Stimulated activated naive CD4-positive, alpha-beta T cell treated with Interleukin-2 at 50 U/mL for 16 hours (primary cell): ENCODE measurements at places on chromosomes 2 and 18.
A peak's percentile ranks its signal among the peaks of the same experiment; 100 is the strongest.

DNA sequence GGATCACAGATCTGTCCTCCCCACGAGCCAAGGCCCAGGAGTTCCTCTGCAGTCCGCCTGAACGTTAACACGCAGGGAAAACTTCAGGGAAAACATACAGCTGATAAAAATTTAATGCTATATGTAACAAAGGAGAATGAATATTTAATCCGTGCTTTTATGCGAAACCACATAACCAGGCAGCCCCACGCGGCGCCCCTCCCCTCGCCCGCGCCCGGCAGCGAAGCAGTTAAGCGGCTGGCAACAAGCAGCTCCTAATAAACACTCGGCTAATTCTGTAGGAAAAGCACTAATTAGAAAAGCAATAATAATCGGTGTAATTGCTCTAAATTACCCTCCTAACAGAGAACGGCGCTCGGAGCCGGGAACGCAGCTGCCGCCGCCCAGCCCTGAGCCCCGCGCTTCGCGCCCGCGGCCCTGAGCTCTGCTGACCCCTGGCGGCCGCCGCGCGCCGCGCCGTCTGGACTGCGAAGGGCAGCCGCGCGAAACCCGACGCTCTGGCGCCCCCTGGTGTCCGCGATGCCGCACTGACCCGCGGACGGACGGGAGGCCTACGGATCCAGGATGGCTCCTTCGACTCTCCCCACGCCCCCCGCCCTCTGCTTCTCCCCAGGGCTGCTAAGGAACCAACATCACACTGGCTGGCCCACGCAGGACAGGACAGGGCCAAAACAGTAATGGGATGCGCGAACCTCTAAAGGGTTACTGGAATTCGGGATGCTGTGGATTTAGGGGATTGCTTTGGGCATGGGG, 181.4 kb downstream of the SMAD2 start:
- peak; percentile 70 for DNase-seq

DNA sequence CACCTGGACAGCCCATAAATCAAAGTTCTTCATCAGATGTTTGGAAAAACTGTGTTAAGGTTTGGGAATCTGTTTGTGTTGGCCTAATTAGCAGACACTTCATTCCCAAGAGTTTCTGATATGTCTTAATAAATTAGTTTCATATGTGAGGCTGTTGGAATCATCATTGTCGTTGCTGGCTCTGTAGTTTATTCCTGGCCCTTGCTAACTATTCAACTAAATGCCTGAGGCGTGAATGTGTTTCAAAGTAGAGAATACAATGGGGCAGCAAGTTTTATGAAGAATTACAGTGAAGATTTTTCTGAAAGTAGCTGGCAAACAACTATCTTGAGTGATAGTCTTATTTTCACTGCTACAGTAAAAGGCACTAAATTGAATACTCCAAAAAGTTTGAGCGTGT, 141.1 kb downstream of the PARD3B start:
- DNase-seq, result no peak

GRCh38 chr18:58927659-58928058, 63.0 kb downstream of the ZNF532 start:
- no peak for DNase-seq

DNA sequence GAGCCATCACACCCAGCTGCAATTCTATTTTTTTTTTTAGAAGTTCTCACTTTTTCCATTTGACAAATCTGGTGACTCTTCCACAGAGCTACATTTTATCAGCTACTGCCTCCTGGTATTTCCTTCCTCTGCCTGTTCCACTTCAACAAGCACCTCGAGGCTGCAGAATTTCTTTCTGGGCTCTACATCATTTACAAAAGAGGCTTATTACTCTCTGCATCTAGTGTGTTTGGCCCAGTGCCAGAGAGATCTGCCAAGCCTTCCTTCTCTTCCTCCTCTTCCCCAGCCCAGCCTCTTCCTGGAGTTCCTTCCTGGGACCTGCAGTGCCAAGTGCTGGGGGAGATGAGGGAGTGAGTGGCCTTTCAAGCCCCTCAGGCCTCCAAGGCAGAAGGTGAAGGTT, 119.6 kb upstream of the ITGA6 start:
- DNase-seq, result no peak

GRCh38 chr2:194616334-194616733, 1040.7 kb upstream of the SLC39A10 start:
- DNase-seq, result no peak

DNA sequence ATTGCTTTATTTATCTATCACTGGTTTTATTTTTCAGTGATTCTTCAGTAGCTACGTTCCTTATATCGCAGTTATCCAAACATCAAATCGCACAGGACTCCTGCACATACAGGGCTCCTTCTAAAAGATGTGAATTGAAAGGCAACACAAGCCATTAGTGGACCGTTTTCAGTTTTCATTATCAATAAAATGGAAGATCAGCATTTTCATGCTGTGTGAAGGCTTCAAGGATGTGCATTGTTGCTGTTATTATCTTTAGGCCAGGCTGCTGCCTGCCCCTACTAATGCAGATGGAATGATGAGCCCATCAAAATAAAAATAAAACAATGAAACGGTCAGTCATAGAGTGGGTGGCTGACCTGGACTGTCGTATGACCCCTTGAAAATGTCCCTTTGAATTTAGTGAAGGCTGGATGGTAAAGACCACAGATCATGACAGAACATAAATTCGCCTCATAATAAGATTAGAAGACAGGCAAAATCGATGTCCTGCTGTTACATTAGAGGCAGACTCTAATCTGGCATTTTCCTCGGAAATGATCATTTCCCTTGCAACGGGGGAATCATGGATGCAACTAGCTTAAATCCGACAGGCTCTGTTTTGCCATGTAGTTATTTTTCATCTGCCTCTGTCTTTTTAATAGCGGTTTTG, 32.9 kb downstream of the ITGB6 start:
- DNase-seq, result no peak

DNA sequence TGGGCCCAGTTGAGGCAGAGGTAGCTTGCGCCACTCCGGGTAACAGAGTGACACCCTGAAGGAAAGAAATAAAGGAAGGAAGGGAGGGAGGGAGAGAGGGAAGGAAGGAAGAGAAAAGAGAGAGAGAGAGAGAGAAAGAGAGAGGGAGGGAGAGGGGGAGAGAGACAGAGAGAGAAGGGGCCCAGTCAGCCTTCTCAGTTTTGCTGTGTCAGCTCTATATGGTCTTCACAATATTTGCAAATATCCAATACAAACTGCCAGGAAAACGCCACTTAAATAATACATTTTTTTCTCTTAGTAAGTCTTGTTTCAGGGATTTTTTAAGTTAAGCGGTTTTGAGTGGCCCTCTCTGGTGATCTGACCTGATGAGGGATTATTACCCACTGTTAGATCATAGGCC, 5.6 kb upstream of the CHMP1B start:
- DNase-seq, result no peak

GRCh38 chr2:232770207-232770606, 6.2 kb downstream of the KCNJ13 start:
- DNase-seq, result no peak

- DNase-seq, result no peak
Observed at GRCh38 chr2:121240436-121240835, 44.6 kb downstream of the TFCP2L1 start.

DNA sequence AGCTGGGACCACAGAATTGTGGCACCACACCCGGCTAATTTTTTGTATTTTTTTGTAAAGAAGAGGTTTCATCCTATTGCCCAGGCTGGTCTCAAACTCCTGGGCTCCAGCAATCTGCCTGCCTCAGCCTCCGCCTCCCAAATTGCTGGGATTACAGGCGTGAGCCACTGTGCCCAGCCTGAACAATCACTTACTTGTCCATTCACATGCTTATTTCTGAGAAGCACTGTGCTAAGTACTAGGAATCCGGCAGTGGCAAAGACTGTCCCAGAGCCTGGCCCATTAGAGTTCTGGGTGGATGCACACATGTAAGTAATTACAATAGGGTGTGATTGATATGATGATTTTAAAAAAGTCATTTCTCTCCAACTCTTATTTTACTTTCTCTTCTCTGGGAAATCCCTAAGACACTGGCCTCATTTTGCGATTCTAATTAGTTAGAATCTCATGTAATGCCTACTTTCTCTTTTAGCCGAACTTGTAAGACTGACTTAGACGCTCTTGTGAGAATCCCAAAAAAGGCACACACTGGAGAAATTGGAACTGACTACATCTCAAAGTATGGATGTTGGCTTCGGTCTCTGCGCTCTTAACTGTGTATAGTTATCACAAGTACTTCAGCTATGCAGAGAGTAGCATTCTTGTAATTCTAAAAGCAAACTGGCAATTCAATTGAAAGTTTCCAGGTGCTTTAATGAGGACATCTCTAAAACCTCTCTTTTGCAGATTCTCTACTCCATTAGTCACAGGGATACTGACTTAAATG, 567.7 kb downstream of the DCC start:
- DNase-seq, result no peak

DNA sequence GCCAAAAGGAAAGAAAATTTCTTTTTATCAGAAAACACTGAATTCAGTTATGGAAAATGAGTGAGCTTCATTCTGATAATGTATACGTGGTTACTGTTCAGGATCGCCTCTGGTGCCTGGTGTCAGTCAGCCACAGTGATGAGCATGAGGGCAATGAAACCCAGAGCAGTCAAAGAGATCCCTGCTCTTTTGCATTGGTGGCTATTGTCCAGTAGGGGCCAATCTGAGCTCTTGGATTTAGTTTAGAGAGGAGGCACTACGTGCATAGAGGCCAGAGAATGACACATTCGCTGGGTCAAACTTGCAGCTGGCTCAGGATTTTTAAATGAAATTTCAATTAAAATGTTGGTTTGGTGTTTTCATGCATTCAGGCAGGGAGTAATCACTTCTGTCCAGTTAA, 522.9 kb downstream of the TMEM182 start:
- DNase-seq, result no peak

- DNase-seq, result no peak
Observed at GRCh38 chr18:31553800-31554199, 37.9 kb upstream of the TTR start.

DNA sequence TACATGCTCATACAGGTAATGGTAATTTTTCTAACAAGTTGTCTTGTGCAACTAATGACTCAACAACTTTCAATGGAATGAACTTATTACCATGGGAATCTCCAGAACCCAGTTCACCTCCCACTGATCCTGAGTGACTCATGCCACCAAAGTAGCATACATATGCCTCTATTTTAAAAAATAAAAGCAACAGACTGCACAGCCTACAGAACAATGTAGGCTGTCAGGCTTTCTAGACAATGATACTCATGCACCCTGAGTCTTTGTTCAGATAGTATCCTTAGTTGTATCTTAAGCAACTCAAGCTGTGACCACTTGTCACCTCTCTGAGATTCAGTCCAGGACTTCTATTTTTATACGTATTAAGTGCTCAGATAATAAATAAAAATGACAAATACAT, 531.0 kb upstream of the SETBP1 start:
- DNase-seq, result no peak

GRCh38 chr2:199278099-199278498, 179.6 kb downstream of the SATB2 start:
- no peak for DNase-seq

DNA sequence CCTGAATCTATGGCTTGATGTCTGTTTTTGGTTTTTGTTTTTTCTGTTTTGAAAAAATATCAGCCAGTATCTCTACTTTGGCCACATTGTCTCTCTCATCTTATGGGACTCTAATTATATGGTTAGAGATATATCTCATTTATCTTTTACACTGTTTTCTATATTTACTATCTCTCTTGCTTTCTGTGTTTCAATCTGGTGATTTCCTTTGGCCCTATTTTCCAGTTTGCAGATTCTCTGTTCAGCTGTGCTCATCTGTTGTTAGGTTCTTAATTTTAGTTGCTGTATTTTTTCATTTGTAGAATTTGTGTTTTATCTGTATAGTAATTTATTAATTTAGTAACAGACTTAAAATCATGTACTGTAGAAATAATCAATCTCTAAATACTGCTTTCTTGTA, 41.3 kb upstream of the ELAC1 start:
- DNase-seq, result no peak

DNA sequence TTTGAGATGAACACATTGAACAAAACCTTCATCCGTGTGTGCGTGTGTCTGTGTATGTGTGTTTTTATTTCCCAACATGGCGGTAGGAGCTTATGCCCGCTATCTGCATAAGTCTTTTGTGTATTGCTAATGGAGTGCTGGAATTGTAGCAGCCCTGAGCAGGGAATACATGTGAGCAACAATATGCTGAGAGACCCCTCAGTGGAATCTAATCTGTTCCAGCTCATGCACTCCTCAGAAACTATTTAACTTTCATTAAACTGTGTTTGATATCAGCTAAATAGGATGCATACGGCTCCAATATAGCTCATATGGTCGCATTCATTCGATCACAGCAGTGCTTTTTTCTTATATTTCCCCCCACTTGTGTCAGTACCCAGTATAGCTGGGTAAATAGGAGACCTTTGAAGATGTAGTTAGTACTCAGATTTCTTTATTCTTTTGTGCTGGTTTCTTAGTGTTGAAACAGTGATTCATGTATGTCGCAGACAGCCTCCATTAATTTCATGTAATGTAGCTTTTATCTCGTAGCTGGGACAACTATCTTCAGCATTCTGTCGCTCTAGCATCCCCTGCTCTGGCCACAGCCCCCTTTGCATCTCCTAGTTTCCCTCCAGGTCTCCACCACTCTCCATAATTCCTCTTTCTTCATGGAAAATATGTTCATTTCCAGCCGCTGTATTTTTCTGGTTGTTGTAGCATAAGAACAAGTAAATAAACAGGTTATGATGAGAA, 891.2 kb downstream of the BCL11A start:
- DNase-seq, result no peak

GRCh38 chr2:236866542-236867340, 218.9 kb upstream of the COPS8 start:
- no peak for DNase-seq

GRCh38 chr18:78975292-78975691, 4.3 kb upstream of the SALL3 start:
- no peak for DNase-seq

DNA sequence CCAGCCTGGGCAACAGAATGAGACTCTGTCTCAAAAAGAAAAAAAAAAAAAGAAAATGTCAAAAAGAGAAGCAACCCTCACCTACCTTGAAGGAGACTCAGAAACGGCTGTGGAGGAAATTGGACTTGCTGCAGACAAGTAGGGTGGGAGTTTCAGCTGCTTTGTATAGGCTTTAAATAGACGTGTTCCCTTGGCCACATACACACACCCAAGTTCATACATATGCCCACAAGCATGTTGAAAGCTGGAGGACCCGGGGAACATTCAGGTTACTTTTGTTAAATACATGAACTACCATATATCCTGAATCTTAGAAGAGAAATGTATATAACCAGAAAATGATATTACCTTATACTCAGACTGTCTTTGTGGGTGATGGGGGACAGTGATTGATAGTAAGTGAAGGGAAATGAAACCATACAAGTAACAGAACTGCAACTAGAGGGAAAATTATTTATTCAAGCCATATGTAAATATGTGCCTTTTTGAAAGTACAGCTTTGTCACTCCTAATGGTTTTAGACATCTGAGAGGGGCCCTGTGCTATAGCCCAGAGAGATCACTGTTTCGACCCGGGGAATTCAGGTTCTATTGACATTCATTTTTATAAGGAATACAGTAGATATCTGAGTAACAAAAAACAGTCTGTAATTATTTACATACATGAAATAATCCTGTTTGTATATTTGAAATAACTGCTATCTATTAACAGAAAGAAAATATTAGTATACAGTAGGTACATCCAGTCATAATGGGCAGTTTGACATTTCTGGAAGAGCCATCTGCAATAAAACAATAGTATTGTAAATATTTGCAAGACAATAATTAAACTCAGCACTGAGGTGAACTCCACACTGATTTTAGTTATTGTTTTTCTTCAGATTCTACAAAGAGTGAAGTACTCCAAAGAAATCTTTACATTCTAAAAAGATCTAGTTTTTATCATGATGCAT, 48.0 kb upstream of the TGIF1 start:
- DNase-seq, result no peak
